SJCRH30 (cell line): ENCODE measurements at places on chromosomes 7 and 10. TPM values are rescaled to one million over a fixed set of nuclear protein-coding genes. Genes with fewer than 3 reads are reported as not detected.

- DNase-seq, result no peak
Observed at GRCh38 chr10:117997673-117998072, 49.1 kb downstream of the RAB11FIP2 start.

TMEM139 gene
- total RNA-seq, result 0.97 and 2.5 TPM in 2 replicates

DNA sequence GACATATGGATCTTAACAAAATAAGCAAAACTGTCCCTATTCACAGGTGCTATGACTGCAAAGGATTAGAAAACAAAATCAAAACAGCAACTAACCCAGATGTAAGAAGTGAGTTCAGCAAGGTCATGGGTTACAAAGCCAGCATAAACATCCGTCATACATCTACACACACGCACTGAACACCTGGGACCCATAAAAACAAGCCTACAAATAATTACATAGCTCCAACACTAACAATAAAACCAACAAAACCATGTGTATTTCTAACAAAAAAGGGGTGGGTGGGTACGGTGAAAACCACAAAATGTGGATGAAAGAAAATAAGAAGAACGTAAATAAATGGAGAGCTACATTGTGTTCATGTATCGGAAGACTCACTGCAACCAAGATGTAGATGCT is 256.8 kb downstream of the ELFN1 start:
- no peak for DNase-seq

GRCh38 chr10:7512487-7512886 is 101.7 kb upstream of the SFMBT2 start:
- peak; percentile 5 for DNase-seq

- DNase-seq, result peak; percentile 75
Observed at GRCh38 chr10:28991333-28992270, 297.3 kb upstream of the LYZL1 start.

CALY gene
- total RNA-seq, result not detected in 2 replicates

DNA sequence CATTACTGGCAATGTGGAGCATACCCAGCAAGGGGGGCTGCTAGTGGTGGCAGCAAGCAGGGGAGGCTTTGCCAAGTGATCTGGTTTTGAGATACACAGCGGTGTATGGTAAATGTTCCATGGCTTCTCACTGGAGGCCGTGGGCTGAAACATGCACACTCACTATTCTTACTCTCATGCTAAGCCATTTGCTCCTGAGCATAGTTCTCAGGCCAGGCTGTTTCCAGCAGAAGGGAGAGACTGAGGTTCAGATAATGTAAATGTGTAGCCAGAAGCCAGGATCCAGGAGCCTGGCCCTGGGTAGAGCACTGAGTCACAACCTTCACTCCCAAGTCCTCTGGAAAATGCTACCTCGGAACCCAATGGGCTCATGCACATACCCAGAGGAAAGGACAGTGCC is 757.9 kb downstream of the GRID1 start:
- no peak for DNase-seq

NEBL gene
- total RNA-seq, result 0.08 and 0.20 TPM in 2 replicates

- no peak for DNase-seq
Observed at GRCh38 chr10:19498393-19499290, 317.6 kb upstream of the PLXDC2 start.

DNA sequence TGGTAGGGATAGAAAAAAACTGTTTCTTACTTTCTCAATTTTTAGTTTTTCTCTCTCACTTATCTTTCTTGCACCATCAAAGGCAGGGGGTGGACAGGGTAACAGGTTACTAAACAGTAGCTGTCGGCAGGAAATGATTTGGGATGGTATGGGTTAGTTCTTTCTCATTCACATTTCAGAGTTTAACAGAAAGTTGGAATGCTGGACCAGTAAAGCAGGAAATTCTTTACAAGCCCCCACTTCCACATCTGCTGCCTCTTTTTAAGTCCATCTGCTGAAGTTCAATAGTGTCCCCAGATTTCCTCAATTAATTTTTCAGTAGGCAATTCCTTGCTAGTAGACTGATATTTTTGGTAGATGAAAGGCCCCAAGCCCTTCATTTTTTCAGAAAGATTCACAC is 23.3 kb downstream of the TWIST1 start:
- DNase-seq, result no peak

DNA sequence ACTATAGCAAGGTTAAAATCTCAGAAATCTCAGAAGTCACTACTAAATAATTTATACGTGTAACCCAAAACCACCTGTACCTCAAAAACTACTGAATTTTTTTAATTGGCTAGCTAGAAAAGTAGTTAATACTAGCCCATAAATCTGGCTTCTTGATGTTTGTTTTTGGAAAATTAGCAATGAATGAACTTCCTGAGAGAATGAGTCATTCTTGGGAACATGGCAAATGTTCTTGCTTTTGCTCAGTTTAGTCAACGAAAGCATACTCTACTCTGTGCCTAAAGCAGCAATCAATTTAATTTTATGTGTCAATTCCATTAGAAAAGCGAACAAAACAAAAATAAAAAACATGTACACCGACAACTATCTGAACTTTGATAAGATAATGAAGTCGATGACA is 69.2 kb downstream of the SEMA3E start:
- DNase-seq, result no peak

DNA sequence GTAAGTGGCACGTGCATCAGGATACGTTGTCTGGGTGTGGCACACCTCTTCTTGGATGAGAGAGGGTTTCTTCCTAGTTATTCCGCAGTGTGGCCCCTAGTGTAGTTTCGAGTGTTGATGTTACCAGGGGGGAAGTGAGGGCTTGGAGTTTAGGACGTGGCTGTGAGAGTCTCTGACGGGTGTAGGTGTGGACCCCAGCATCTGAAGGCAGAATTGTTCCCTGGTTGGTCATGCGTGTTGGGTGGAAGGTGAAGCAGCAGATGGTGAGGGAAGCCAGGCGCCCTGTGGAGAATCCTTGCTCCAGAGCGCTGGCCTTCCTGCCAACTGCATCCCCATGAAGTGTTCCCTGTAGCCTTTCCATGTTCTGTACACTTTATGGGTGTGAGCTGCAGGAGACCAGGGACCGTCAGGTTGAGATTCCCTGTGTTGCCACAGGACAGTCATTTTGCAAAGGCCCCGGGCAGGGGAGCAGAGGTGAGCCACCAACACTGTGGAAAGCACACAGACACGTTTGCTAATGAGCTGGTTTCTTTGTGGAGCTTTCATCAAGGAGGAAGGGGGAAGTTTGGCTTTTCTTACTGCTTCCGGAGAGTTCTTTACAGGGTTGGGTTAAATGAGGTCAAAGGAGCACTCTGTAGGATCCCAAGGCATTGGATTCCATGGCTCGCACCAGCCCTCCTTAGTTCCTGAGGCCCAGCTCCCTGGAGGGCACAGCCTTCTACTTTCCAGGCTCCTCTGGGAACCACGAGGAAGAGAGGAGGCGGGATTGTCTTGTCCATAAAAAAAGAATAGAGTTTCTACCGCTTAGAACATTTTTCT is 32.0 kb downstream of the TSPAN14 start:
- DNase-seq, result no peak

FEZF1 gene
- total RNA-seq, result not detected in 2 replicates

- DNase-seq, result peak; percentile 59
Observed at GRCh38 chr7:30752979-30753378, 1.0 kb downstream of the INMT start.

SPDYE2 gene
- total RNA-seq, result 0.10 TPM in 1 of 2 replicates, not detected in the other

ANXA8 gene
- total RNA-seq, result not detected in 2 replicates

GRCh38 chr7:28069807-28070206 is 110.8 kb downstream of the JAZF1 start:
- no peak for DNase-seq

DNA sequence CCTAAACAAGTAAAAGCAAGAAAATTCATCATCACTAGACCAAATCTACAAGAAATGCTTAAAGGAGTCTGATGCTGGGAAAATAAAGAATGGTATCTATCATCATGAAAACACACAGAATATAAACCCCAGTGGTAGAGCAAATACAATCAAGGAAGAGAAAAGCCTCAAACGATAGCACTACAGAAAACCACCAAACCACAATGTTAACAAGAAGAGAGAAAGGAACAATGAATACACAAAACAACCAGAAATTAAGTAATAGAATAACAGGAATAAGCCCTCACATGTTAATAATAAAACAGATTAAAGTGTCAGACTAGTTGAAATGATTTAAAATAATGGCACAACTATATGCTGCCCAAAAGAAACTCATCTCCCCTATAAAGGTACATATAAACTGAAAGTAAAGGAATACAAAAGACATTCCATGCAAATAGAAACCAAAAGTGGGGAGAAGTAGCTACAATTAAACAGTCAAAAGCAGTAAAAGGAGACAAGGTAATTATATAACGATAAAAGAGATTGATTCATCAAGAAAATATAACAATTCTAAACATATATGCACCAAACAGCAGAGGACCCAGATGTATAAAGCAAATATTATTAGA is 77.3 kb downstream of the JMJD1C start:
- no peak for DNase-seq

RASSF4 gene
- total RNA-seq, result 18.9 and 22.0 TPM in 2 replicates

DNA sequence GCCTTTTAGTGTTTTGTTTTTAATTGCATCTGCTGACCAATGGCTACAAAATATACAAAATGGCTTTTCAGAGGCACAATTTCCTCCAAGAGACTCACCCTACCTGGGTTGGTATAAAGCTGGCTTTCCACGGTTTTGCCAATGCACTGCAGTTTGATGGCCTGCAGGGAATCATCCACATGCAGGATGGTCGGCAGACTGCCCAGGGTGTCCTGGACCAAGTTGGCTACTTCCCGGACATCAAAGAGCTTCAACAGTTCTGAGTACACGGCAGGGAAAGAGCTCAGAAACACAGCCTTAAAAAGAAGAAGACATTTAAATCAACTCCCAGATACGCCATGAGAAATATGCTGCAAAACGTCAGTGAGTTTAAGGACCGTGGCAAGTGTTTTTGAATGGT is 301.0 kb upstream of the IMMP2L start:
- DNase-seq, result no peak

GRCh38 chr10:43222210-43222720 is 44.6 kb downstream of the RASGEF1A start:
- no peak for DNase-seq

DNA sequence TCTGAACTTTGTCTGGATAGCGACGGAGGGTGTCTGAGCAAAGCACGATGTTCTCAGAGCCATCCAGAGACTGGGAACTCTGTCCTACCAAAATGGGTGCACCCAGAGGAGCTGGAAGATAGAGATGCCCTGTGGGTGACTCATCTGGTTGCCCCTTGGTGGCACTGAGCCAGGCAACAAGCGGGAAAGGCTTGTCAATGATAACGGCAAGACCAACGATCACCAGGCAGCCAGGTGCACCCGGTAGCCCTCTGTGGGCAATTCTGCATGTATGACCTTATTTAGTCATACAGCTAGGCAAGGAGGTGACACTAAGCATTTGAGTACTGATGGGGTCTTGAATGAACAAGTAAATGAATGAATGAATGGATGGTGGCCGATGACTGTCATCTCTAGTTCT is 2.8 kb upstream of the ELN start:
- DNase-seq, result no peak

GRCh38 chr10:36882781-36883180 is 242.6 kb upstream of the ANKRD30A start:
- DNase-seq, result no peak

MLXIPL gene
- 0.10 TPM in 1 of 2 replicates, not detected in the other for total RNA-seq

MPLKIP gene
- 46.2 and 47.7 TPM in 2 replicates for total RNA-seq

DNA sequence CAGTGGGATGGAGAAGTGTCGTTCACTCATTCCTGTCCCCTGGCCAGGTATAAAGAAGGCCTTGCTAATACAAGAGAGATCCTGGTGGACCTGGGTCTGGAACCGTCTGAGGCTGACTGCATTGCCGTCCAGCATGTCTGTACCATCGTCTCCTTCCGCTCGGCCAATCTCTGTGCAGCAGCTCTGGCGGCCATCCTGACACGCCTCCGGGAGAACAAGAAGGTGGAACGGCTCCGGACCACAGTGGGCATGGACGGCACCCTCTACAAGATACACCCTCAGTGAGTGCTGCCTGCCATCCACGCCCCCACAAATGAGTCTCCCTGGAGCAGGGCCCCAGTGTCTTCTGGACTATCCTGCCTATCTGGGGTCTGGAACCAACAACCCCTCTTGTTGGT is 27.2 kb downstream of the HKDC1 start:
- DNase-seq, result no peak

GRCh38 chr7:106332201-106332600 is 47.4 kb upstream of the NAMPT start:
- DNase-seq, result no peak

GRCh38 chr10:5996696-5997095 is 19.4 kb upstream of the IL15RA start:
- no peak for DNase-seq

GRCh38 chr7:143258831-143259230 is 4.4 kb upstream of the GSTK1 start:
- DNase-seq, result no peak

DNA sequence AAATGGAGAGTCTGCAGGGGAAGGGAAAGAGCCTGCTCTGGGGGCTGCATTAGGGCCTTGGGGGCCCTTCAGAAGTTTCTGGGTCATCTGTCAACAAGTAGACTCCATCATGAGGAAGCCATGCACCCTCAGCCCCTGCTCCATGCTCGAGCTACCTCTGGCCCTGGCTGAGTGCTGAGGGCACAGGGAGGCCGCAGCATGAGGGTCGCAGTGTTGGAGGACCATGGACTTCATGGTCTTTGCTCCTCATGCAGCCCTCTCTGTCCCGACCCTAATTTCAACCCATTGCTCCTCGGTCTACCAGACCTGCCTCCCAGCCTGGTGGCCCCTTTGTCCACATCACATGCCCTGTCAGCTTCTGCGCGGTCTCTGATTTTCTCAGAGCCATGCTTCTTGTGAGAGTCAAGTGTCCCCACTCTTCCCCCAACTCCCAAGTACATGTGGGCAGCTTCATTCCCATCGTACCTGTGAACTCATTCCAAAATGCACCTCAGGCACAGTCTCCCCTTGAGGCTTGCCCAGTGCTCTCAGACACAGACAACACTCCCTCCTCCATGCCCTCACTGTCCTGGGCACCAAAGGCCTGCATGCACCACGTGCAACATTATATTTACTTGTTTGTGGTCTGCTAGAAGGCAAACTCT is 14.7 kb downstream of the ZNF488 start:
- no peak for DNase-seq

UBTD1 gene
- 13.9 and 14.3 TPM in 2 replicates for total RNA-seq
